ENCODE measurements at places on chromosomes 3 and 15.

- no peak for DNase-seq
Measured at GRCh38 chr15:96978937-96979473, 648.5 kb downstream of the NR2F2 start.

DNA sequence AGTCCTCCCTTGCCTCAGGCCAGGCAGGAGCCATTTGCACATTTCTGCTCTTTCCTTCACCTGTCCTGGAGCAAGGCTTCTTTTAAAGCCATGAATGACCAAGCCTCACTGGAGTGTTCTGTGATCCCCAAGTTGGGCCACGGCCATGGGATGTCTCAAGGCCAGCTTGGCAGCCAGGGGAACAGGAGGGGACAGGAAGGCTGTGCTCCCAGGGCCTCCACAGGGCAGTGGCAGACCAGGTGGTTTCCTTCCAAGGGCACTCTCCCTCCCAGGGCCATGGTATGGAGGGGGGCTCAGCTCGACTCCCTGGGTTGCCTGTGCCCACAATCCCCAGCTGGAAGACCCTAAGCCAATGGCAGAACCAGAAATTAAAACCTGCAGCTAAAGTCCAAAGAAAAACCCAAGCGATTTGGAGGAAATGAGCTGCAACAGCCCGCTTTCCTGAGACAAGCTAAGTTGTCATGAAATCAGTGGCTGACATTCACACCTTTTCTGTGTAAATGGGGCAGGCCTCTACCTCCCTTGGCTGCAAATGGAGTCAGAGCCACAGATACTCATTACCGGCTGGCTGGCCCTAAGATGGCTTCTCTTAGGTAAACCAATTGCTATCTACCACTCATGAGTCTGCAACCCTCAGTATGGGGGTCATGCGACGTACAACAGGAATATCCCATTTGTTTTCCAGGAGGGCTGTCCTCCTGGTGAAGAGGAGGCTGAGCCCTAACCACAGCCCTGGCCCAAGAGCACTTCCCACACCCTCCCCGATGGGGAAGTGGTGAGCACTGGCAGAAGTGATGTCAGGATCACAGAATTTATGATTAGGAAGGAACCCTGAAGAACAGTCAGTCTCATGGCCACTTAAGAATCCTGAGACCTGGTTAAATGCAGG, 83.3 kb downstream of the SNRK start:
- DNase-seq: no peak

DNA sequence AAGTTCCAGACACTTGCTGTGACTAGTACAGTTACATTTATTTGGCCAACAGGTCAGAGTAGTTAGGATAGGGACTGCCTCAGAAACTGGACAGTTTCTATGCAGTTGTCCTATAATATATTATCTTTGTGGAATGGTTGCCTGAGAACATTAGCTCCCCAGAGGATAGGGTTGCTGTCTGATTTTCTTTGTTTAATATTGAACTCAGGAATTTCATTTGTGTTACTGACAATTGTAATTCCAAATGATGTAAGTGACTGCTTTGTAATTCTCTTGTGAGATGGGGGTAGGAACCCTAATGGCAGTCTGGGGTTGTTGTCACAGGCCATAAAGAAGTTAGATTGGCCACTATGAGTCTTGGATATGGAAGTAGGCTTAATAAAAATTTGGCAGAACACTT, 2.2 kb downstream of the NXPE3 start:
- DNase-seq: no peak

DNA sequence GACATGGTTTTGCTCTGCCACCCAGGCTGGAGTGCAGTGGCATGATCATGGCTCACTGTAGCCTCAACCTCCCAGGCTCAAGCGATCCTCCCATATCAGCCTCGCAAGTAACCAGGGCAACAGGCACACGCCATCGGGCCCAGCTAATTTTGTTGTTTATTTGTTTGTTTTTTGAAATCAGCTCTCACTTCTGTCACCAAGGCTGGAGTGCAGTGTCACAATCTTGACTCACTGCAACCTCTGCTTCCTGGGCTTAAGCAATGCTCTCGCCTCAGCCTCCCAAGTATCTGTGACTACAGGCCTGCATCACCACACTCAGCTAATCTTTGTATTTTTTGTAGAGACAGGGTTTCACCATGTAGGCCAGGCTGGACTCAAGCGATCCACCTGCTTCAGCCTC, 26.3 kb upstream of the PLCH1 start:
- no peak for DNase-seq

- DNase-seq: no peak
Measured at GRCh38 chr3:112651516-112651915, 10.6 kb upstream of the CCDC80 start.

GRCh38 chr15:58309963-58310928, 121.5 kb upstream of the LIPC start:
- no peak for DNase-seq

DNA sequence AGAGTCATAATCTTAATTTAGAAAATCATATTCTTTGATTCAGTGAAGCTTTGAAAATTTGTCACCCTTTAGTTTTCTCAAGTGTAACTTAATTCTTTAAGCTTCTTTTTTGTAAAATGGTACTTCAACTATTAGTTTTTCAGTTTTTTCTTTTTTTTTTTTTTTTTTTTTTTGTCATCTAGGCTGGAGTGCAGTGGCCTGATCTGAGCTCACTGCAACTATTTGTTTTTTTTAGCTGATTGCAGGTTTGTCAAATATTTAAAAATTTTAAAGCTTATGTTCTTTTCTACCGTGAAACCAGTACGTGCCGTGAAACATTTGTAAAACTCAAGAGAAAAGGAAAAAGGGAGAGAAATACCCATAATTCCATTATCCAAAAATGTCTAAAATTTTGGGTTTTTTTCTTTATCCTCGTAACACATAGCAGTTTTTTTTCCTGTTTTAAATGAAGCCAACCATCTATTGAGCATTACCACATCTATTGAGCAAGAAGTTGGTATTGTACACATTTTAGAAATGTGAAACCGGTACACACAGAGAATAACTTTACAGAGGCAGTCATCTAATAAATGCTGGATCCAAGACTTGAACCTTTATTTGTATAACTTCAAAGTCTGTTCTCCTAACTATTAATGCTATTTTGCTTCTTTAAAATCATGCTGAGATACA, 25.7 kb downstream of the ECT2 start:
- no peak for DNase-seq

Measured in stimulated activated CD4-positive, alpha-beta T cell treated with anti-CD3 and anti-CD28 coated beads, Interleukin-1b, Interleukin-23, amount 100 ng/mL, for 1 hour (primary cell).